ENCODE measurements at places on chromosomes 7 and 10. TPM values are rescaled to one million over a fixed set of nuclear protein-coding genes. Genes with fewer than 3 reads are reported as not detected.

- DNase-seq = peak; percentile 40
Observed at GRCh38 chr7:27739301-27739908, 557 bp upstream of the TAX1BP1 start.

DNA sequence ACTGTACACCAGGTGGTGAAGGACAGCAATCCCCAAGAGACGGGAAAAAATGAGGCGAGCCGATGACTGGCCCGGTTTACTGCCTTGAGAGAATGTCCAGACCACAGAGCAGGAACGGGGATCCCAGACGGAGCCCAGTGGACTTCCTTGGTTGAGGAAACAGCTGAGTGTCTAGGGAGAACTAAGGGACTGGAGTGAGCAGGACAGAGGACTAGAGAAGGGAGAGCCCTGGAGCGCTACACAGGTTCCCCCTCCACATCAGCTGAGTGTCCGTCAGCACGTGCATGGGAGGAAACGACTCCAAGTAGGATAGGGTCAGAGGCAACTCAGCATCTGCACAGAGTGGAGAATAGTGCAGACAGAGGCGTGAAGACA is 7.1 kb upstream of the WDR86 start:
- DNase-seq = no peak

DNA sequence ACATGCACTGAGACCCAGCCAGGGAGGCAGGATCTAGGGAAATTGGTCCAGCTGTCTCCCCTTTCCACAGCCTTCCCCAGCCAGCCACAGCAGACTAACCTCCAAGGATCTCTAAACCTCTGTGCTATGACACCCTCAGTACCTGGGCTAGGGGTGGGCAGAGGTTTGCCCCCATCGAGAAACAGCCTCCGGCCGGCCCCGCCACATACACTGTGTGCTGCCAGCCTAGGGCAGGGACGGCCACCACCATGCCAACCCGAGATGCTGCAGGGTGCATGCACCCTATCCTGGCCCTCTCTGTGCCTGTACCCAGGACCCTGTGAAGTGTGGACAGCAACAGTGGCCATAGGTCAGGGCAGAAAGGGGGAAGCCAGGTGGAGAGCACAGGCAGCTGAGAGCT is 58.1 kb downstream of the PARP12 start:
- DNase-seq = no peak

GRCh38 chr10:87534173-87534858 is 29.6 kb downstream of the MINPP1 start:
- no peak for DNase-seq

DNA sequence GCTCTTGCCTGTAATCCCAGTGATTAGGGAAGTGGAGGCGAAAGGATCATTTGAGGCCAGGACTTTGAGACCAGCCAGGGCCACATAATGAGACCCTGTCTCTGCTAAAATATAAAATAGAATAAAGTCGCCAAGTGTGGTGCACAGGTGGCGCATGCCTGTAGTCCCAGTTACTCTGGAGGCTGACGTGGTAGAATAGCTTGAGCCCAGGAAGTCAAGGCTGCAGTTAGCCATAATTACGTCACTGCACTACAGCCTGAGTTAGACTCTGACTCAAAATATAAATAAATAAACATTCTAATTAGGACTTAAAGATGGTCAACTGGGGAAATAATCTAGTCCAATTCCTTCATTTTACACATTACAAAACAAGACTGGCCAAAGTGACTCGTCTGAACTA is 768 bp downstream of the CHCHD2 start:
- no peak for DNase-seq

The PAX4 gene
- total RNA-seq = not detected

The LDB3 gene
- total RNA-seq = 25.0 TPM

The MXI1 gene
- 44.5 TPM for total RNA-seq

The CD36 gene
- total RNA-seq = 589 TPM

The EPO gene
- total RNA-seq = not detected

DNA sequence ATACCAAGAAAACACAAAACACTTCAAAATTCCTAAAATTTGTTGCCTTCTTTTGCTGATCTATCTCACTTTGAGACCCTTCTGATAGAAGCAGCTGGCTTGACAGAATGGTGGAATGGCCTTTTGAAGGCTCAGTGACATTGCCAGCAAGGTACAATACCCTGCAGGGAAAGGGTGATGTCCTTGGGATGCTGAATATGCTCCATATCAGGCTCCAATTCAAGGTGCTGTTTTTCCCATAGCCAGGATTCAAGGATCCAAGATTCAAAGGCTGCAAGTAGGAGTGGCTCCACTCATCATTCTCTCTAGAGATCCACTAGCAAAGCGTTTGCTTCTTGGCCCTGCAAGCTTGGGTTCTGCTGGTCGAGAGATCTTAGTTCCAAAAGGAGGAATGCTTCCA is 120.4 kb downstream of the USP6NL start:
- DNase-seq = no peak

- DNase-seq = no peak
Observed at GRCh38 chr10:29970012-29970396, 89.4 kb downstream of the JCAD start.

- peak; percentile 76 for DNase-seq
Observed at GRCh38 chr10:115827231-115828009, 445.6 kb downstream of the GFRA1 start.

DNA sequence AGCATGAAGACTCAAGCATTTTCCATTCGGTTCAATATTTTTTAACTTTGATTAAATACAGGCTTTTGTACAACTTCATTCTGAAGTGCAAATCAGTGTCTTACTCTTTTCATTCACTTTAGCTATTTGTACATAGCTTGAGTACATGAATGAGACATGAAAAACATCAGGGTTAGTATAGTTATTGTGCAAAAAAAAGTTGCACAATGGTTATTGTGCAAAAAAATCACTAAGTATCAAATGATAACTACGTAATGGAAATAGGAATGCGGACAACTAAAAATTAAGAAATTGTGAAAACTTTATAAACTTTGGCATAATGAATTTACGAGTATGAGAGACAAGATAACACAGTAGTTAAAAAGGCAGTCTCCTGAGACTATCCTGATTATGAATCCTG is 442.9 kb downstream of the ARL4A start:
- DNase-seq = no peak

The NME8 gene
- 0.79 TPM for total RNA-seq

DNA sequence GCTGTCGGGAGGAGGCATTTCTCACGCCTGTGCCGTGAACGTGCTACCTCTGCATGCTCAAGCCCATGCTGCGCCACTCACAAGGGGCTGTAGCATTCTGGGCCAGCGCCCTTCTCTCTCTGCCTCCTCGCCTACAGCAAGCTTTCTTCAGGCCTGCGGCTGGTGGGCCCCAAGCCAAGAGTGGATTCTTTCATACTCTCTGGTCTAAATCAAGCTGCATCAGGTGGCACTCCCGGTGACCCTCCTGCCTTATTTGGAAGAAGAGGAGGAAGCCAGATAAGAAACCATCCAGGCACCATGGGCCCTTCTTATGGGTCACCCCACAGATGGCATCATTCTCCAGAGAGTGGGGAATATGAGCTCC is 86.7 kb upstream of the DUSP5 start:
- DNase-seq = no peak

The RPEL1 gene
- total RNA-seq = not detected

DNA sequence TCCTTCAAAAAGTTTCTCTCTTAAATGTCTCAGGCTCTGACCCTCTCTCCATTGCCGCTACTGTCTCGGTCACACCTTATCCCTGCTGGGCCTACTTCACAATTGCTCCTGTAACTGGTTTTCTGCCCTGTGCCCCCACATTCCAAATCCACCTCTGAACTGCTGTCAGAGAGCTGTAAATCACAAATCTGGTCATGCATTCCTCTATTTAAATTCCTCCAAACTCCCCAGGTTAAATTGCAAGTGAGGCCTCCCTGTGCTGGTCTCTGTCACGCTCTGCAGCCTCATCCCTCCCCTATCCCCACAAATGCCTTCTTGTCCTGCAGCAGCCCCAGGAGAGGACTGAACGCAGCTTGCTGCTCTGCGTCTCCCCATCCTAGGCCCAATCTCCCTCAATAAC is 40.4 kb upstream of the CDCA7L start:
- DNase-seq = no peak

The PRF1 gene
- 0.79 TPM for total RNA-seq

The GNAT3 gene
- not detected for total RNA-seq

All from skin of body (tissue), 3 donors.